ENCODE measurements at places on chromosomes 16 and 17.
A peak's percentile ranks its signal among the peaks of the same experiment; 100 is the strongest.

DNA sequence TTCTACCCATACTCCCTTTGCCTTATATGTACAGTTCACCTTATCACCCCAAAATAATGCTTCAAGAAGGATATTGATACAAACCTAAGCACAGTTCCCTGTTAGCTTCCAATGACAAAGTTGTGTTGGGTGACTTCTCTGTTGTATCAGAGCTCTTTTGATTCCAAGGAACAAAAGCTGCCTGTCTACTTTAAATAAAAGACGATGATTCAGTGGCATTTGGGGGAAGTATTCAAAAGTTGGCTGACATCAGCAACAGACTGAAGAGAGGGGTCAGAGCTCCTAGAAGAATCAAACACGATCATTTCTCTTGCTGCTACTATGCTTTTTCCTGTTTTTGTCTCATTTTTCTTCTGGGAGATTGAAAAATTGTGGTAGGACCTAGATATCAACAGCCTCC, 69.4 kb upstream of the CA10 start:
- no peak for DNase-seq

DNA sequence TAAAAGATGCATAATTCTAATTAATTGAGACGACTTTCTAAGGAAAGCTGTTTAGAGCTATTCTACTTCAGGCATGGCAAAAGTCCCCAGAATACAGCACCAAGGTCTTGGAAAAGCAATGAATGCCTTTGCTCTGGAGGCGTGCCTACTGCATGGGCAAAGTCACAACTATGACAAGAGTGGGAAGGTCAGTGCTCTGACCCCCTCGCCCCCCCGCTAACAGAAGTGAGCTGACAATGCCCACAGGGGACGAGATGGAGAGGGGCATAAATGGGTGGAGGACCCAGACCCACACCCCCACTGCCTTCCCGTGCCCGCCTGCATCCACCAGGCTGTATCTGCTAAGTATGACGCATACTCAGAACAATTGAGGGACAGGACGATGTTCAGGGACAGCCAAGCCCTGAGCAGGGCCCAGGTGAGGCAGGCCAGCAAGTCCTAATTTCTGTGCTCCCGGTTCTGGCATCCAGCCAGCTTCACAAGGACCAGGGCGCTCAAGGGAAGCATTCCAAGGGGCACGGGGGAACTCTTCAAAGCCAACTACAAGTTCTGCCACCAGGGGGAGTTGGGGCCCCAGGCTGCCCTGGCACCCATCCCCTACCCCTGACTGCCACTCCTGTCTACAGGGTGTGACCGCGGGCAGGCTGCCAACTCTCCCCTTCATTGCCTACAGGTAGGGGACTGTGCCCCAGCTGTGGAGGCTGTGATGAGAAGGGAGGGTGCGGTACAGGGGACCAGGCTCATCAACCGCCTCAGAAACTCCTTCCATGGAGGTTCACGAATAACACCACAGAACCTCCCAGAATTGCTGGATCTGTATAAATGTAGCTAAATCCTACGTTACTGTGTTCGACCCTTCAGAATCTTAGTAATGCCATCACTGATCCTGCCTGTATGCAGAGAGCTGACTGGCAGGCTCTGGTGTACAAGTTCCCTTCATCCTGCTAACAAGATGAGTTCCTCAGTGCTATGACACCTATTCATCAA, 20.8 kb downstream of the NPRL3 start:
- peak; percentile 44 for DNase-seq

GRCh38 chr16:5430598-5430997, 333.0 kb upstream of the EEF2KMT start:
- DNase-seq: no peak

DNA sequence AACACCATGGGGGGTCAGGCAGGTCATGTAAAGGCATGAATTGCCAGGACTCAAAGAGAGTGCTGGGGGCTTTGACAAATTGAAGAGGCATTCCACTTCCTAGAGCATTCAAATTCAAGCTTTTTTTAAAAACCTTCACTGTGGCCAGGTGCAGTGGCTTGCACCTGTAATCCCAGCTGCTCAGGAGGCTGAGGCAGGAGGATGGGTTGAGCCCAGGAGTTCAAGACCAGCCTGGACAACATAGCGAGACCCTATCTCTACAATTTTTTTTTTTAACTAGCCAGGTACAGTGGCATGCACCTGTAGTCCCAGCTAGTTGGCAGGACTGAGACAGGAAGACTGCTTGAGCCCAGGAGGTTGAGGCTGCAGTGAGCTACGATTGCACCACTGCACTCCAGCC, 17.2 kb downstream of the ABCC12 start:
- no peak for DNase-seq

DNA sequence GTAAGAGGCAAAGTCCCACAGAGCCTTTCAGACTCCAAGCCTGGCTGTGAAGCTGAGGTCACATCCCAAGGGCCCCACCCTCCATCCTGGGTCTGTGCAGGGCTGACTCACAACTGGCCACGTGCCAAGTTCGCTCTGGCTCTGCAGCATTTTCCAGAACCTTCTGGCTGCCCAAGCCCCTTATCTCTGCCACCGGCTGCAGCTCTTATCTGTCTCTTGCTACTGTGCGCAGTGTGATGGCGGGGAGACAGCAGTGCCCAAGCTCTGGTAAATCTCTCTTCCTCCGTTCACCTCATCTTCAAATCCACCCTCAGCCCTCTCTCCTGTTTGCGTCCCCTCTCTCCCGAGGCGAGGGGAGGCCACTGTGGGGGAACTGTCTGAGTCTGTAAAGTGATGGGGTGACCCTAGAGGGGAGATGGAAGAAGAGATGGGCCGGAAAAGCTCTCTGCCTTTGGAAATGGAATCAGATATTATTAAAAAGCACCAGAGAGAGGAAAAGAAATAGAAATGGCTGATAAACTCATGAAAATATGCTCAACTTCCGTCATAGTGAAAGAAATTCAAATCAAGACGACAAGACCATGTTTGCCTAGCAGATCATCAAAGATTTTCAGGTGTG, 162.7 kb upstream of the CDC42EP4 start:
- no peak for DNase-seq

- peak; percentile 25 for DNase-seq
Observed at GRCh38 chr16:85888405-85889331, 10.3 kb upstream of the IRF8 start.

DNA sequence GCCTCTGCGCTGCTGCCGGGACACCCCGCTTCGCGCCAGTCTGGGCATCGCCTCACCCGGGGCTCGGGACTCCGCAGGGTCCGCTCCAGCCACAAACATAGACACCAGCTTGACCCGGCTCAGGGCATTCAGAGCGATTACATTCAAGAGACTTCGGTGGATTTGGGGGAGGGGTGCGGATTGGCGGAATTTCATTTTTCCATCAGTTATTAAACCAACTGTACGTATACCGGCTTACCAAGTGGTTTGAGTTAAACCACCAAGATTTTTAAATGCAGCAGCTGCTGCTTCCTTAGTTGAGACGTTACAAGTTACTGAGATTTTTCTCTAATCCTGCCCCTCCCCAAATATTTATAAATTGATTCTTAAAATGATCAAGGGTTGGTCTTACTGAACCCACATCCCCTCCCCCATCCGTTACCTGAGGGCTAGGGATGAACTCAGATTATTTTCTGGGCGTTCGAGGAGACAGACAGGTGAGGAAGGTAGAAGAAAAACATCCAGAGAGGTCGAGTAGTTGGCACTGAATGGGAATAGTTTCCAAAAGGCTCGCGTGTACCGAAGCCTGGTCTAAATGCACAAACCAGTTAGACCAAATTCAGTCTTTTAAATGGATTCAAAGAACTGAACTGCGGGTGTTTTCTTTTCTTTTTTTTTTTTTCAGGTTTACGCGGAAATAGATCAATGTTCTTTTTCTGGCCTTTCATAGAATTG, 1.5 kb downstream of the CRHR1 start:
- no peak for DNase-seq

DNA sequence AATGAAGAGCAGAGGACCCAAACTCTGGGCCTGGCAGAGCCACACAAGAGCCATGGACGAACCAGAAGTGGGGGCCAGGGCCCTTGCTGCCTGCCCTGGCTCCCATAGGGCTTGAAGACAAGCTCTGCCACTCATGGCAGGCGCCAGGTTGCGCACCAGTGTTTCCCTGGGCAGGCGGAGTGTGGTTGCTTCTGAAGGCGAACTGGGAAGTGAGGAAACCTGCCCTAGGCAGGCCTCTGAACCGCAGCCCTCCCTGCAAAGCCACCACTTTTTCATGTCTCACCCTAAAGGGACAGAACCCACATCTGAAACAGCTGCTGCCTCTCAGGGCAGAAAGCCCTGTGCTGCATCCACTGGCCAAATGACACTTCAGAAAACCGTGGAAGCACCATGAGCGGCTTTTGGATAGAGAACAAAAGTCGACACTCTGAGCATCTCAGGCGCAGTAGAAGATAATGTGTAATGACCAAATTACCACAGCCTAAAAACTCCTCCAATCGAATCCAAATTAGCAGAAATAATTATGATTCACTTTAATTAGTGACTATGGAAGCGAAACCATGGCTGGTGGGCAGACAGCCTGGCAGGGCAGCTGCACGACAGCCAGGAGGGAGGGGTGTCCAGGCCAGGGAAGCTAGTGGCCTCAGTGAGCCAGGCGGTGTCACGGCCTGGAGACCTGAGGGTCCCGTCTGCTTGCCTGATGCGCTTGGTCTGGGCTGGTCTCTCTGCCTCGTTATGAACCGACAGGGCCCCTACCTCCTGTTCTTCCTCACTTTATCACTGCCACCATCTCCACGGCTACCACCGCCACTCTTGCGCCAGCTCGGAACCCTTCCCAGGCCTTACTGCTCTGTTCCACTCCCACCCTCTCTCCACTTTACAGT, 59.1 kb downstream of the PRMT7 start:
- no peak for DNase-seq

DNA sequence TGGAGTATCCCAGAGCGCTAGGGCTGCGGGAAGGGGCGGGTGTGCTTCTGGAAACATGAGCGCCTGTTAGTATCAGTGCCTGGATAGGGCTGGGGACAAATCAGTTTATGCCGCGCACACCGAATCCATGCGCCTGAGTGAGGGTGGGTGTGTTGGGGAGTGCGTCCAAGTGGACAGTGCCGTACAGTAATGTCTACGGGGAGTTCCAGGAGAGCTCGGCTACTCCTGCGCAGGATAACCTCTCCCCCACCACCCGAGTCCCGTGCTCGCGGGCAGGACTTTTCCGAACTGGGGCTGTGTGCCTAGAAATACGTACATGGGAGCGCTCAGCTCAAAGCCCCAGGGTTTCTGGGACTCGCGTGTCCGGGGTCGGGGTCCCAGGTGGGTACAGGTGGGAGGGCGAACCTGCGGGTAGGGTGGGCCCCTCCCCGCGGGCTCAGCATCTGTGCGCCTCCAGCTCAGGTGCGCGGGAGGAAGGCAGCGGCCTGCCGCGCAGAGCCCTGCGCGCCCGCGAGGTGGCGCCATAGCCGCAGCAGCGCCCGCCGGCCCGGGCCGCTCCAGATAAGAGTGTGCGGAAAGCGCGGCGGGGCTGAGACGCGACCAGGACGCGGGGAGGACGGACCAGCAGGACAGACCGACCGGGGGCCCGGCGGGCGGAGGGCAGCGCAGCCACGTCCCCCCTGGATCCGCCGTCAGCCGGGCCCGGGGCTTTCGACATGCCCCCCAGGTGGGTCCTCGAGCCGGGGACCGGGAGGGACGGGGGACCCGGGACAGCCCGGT, at the start of gene HIC1:
TSS of gene HIC1 (plus strand) at position 592 of the 780 bp plus-strand sequence. CDS start 1,588 bp downstream, outside the sequence.
- DNase-seq: peak; percentile 69
